Stimulated activated CD8-positive, alpha-beta memory T cell treated with anti-CD3 and anti-CD28 coated beads, Interleukin-4, amount 100 ng/mL, for 1 hour (primary cell): ENCODE measurements at places on chromosomes 2 and 18.

GRCh38 chr2:115303-115702 is 69.0 kb upstream of the FAM110C start:
- no peak for DNase-seq

GRCh38 chr18:57088883-57089282 is 58.0 kb upstream of the BOD1L2 start:
- DNase-seq = no peak

DNA sequence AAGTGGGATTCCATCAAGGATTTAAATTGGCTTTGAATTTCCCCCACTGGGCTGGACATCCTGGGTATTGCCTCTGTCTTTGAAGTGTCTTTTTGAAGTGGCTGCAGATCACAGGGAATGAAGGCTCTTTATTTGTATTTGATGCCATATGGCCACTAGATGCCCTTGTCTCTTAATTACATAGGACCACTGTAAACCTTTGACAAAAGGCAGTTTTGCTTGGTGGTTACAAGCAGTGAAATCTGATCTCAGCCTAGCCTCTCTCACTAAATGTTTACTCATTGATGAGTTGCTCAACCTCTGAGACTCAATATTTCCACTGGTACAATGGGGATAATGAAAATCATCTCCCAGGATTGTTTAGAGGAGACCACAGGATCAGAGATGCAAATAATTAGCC is 102.2 kb downstream of the INSIG2 start:
- DNase-seq = no peak

- no peak for DNase-seq
Observed at GRCh38 chr2:11122380-11122779, 32.9 kb upstream of the SLC66A3 start.

GRCh38 chr2:12737297-12737696 is 20.6 kb downstream of the TRIB2 start:
- no peak for DNase-seq

DNA sequence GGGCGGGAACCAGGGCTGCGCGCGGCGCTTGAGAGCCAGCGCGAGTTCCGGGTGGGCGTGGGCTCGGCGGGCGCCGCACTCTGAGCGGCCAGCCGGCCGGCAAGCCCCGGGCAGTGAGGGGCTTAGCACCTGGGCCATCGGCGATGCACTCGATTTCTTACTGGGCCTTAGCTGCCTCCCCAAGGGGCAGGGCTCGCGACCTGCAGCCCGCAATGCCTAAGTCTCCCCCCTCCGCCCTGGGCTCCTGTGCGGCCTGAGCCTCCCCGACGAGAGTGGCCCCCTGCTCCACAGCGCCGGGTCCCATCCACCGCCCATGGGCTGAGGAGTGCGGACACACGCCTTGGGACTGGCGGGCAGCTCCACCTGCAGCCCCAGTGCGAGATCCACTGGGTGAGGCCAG is 36.5 kb upstream of the MAP2 start:
- no peak for DNase-seq

DNA sequence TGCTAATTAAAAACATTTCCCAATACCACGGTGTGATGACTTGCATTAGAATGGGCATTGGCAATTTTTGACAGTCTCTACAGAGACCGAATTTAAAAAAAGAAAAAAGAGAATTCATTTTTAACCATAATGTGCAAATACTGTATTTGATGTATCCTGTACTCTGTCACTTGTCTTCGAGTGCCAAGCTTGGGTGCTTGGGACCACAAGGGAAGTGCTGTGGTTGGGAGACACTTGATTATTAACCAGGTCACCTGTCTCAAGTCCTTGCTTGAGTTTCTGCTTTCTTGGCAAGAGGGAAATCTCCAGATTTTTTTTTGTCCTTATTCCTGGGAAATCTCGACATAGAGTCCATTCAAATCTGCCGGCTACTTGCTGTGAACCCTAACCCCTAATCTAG is 209.0 kb downstream of the MC4R start:
- DNase-seq = no peak

DNA sequence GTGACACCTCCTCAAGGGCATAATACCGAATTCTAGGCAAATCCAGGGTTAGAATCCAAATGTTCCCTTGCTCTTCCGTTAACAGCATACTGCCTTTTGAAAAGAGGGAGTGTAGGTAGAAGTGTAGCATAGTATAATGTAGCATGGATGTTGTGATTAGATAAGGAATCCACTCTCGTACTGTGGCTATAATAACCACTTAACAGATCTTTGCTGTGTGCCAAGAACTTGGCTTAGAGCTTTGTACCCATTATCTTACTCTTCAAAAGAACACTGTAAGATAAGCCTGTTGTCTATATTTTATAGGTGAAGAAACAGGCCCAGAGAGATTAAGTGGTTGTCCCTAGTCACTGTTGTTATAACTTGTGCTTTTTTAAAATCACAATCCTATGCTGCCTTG is 24.2 kb downstream of the WDR75 start:
- no peak for DNase-seq

DNA sequence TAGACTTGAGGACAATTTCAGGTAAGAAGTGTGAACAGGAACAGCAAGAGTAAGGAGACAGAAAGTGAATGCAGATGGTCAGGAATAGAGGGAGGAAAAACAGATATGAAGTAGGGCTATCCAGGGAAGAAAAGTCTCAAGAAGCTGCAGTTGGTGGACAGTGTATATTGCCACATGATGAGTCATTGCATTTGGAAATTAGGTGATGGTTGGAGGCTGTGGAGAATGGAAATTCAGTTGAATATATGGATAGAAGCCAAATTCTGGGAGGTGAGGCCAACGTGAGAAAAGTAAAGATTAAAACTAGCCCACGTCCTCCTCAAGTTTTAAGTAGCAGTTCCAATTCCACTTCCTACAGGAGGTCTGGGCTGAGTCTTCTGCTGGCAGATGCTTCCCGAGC is 158.4 kb downstream of the UBE2E3 start:
- DNase-seq = no peak
